ENCODE measurements at places on chromosomes 12 and 14.

- no peak for DNase-seq
Observed at GRCh38 chr12:31895449-31896150, 63.6 kb upstream of the RESF1 start.

DNA sequence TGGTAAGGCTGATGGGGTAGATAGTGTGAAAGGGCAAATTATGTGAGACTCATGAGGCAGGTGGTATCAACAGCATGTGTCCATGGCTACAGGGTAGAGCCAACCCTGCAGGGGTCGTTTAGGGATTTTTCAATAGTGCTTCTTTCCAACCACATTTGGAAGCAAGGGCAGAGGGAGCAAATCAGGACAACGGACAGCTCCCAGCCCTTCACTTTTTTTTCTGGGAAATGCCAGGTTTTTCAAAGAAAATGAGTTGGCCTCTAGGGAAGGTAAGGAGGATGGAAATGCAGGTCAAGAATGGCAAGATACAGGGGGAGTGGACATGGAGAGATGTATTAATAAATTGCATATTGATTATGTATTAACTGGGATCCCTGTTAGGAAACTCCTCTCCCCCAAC, 4.9 kb upstream of the CMA1 start:
- DNase-seq: no peak

GRCh38 chr14:64634558-64634957, 69.7 kb upstream of the PLEKHG3 start:
- DNase-seq: no peak

DNA sequence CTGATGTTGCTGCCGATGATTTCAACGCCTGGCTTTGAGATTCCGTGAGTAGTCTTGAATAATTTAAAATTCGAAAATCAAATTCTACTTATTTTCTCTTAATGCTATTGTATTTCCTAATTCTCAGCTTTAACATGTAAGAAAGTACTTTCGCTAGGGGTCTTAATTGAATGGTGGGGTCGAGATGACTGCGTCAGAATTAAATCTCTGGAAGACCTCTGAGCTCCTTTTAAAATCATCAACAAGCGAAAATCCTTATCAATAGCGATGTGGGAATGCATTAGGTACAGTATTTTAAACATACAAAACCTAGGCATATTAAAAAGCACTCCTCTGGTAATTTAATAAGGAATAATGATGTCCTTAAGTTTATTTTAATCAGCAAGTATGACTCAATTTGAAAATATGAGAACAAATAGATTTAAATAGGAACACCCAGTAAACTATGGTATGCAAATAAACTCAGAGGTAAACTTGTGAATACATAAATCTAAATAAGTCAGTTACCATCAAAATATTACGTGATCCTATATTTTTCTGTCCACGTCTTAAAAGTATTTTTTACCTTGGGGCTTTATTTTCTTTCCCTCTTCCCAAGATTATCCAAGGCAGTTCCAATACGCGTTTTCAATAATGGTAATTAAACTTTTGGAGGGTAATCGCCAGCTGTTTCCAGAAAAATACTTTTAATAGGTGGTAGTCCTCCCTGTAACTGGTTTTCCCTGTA, 1.4 kb downstream of the FOXA1 start:
- no peak for DNase-seq

DNA sequence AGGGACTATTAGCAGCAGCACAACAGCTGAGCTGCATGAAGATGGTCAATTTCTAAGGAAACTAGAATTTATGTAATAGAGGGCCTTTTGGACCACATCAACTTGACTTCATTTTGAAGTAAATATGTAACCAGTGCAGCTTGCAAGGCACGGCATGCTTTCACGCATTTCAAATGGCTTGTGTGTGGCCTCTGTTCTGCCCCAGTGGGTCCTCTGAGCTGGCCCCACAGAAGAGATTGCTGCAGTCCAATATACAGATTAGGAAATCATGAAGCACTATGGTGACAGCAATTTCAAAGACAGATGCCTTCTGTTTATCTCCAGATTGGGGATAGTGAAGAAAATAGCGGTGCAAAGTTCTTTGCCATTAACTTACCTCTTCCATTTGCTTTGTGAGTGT, 101.4 kb downstream of the PDZRN4 start:
- no peak for DNase-seq

DNA sequence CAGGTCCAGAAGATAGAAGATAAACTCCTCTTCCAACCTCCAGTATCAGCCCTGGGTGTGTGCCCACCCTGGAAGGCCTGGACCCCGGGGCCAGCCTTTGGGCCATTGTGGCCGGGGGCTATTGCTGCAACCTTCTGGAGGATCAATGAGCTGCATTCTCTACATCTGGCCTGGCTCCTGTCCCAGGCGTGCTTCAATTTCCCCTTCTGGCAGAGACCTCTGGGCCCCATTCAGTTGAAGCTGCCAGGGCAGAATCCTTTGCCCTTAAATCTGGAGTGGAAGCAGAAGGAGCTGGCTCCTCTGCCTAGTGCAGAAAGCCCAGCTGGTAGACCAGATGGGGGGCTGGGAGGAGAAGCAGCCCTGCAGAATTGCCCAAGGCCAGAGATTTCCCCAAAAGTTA, 10.0 kb downstream of the NYNRIN start:
- no peak for DNase-seq

DNA sequence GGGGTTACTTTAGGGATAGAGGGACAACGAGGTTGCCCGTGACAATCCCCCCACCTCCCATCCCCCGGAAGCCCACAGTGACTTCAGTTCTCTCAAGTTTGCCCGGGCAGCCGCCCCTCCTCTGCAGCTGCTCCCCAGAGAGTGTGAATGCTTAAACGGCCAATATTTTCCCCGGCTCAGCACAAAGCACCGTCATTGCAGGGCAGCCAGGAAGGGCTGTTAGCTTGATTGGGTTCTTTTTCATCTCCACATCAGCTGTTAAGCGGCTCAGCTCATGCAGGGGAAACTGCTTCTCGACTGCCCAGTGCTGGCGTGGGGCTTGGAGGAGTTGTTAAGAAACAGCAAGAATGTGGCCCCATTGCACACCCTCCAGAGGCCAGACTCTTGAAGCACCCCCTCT, 120.5 kb upstream of the NCOR2 start:
- DNase-seq: peak; percentile 37

DNA sequence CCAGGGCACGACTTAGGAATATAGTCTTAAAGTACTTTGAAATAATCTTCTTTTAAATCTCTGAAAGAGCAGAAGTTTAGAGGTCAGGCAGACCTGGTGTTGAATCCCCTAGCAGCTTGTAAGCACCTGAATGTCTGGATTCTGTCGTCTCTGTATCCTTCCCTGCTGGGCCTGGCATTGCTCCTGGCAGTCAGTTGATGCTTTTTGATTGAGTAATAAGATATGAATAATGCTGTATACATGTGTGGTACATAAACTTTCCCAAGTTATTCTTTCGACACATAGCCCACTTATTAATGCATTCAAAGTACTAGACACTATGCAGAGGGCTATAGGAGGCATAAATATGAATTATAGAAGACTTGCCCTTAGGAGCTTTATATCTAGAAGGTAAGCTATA, 31.4 kb downstream of the EVL start:
- DNase-seq: no peak

DNA sequence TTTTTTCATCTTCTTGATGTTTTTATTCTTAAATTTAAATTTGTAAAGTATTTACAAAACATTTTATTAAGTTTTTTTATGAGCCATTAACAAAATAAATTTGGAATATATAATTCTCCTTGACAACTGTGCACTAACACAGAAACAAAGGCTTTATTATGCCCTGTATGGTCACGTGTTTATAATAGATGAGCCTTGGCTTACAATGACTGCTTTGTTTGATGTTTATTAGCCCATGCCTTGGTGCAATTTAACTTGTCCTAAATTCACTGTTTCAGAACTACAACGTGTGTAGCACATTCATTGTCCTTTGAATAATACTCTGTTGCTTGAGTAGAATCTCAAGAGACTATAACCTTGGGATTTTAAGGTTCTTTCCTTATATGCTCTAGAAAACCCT, 59.8 kb downstream of the CNTN1 start:
- no peak for DNase-seq

DNA sequence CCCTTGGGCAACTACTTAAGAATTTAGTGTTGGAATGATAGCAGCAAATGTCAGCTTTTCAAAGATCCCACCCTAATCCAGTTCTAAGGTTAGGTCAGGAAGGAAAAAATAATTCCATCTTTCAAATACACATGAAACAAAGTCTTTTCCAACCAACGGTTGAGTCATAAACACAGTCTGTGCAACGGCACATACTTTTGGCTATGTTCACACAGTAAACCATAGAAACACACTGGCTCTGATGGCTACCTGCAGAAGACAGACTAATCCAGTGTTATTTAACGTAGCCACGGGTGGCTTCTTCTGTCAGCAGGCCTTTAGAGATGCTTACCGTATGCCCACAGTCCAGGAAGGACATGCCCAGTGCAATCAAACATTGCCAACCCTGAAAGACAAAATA, 35.7 kb downstream of the HIGD1C start:
- no peak for DNase-seq

- no peak for DNase-seq
Observed at GRCh38 chr12:98146487-98146886, 368.9 kb upstream of the TMPO start.

DNA sequence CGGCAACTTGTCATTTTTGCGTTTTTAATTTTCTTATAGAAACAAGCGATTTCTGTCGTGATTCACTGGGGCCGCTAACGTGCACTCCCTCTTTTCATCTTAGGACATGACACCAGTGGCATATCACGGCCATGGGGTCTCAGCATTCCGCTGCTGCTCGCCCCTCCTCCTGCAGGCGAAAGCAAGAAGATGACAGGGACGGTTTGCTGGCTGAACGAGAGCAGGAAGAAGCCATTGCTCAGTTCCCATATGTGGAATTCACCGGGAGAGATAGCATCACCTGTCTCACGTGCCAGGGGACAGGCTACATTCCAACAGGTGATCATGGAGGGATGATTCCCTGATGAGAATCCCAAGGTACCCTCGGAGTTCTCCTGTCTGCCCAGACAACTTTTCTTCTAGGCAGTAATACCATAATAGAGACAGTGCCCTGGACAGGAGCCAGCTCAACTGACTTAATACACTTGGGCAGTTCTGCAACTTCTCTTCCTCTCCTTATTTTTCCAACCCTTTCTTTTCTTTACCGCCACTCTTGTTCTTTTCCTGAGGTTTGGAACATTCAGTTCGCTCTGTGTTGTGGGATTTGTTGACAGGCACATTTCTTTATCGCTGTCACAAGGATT, 821 bp downstream of the TMEM106C start:
- DNase-seq: no peak

DNA sequence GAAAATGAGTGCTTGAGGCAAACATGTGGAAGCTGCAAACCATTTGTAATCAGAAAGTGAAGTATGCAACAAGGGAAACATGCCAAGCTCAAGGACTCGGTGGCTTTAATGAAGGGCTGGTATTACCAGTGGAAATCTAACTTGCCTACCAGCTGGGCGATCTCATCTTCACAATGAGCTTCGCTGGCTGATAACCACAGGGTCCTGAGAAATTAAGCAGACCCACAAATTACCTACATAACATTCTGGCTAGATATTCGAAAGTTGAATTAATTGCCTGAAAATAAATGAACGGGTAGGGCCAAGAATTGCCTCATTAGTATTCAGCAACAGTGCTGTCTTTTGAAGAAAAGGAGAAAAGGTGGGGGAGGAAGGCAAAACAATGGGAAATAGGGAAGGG, 439.4 kb downstream of the PDZRN4 start:
- no peak for DNase-seq

- DNase-seq: no peak
Observed at GRCh38 chr12:53207042-53207441, at the start of gene ITGB7. ITGB7 (minus strand) TSS chr12:53207251; CDS start chr12:53200443, 6,808 bp downstream.

DNA sequence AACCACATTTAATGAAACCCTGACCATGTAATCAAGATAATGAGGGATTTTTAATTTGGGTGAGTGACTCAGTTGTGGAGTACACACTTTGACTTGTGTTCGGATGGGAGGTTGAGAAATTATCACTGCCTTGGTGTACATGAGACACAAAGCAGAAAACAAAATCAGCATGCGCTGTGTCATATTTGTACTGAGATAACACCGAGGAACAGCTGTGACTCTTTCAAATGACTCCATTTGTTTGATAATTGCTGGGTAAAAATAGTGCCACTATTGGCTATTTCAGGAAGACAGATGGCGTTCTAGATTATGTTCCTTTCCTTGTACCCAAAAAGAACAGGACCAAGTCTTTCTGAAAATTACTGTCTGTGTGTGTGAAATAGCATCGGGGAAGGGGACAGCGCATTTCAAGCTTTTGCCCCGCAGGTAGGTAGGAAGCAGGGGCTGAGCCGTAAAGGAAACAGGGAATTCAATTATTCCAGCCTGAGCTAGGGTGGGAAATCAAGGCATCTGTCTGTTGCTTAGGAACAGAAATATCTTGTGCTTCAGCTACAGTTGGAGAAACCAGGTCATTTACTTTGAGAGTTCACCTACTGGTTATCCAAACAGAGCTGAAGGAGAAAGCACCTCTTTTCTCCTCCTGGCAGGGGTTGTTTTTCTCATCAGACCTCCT, 114.3 kb downstream of the SNAPC1 start:
- DNase-seq: no peak

GRCh38 chr12:112907415-112908157, 824 bp downstream of the OAS1 start:
- no peak for DNase-seq

GRCh38 chr12:12786706-12787601, 1.5 kb downstream of the APOLD1 start:
- DNase-seq: peak; percentile 70

DNA sequence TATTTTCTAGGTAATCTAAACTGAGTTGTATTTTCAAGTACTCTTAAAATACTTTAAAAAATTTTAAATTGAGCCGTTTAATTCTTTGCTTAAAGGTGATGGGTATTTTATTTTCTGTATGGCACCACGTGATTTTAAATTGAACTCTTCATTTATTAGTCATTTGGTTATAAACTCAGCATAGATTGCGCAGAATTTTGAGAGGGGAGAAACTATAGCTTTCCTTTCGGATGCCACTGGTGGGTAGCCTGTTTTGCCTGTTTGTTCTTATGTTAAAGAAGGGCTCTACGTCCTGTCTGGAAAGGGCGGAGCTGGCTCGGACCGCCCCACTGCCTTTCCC, 411 bp upstream of the STYX start:
- no peak for DNase-seq

DNA sequence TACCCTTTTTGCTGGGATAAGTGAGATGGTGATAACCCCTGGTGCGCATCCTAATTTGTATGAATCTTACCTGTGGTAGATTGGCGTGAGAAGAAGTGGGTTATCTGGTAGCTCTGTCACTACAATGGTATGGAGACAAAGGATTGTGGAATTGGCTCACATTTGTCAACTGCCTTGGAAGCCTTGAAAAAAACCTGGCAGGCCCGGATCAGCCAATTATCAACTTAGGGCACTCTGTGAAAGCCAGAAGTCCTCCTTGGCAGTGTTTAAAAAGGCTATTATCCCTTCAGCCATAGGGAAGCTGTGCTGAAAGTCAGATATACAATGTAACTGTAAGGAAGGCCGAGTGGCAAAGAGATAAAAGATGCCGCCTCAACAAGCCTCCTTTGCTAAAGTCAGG, 56.5 kb downstream of the WASHC3 start:
- DNase-seq: no peak

- DNase-seq: no peak
Observed at GRCh38 chr12:9625019-9625418, 17.3 kb upstream of the KLRB1 start.

- no peak for DNase-seq
Observed at GRCh38 chr14:68679746-68680467, 113.0 kb downstream of the ZFP36L1 start.

GRCh38 chr12:110677206-110677911, 11.6 kb downstream of the HVCN1 start:
- DNase-seq: no peak

GRCh38 chr12:129550353-129550752, 353.5 kb downstream of the TMEM132D start:
- no peak for DNase-seq

Measured in posterior cingulate gyrus (tissue), 11 donors.